OCI-LY7 (cell line): ENCODE measurements at places on chromosomes 1 and 21.

DNA sequence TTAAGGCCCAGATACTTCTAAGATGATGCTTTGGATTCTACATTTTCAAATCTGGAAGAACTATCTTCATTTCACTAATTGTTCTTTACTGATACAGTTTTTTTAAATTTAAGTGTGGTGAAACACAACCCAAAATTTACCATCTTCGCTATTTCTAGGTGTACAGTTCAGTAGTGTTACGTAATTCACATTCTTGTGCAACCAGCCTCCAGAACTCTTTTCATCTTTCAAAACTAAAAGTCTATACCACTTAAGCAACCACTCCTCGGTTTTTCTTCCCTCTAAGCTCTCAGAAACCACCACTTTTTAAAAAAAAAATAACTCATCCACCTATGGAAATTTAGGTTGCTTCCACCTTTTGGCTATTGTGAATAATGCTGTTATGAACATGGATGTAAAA, 220.7 kb downstream of the PDE4B start:
- DNase-seq, result no peak

DNA sequence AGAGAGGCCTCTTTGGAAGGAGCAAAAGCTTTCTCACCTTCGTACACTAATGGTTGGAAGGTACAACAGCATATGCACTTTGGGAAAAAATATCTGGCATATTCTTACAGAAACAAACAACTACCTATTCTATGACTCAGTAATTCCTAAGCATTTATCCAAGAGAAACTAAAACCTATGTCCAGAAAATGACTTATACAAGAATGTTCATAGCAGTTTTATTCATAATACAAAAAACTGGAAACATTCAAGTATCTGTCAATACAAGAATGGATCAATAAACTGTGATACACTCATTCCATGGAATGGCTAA, 8.2 kb downstream of the NBPF1 start:
- no peak for DNase-seq

DNA sequence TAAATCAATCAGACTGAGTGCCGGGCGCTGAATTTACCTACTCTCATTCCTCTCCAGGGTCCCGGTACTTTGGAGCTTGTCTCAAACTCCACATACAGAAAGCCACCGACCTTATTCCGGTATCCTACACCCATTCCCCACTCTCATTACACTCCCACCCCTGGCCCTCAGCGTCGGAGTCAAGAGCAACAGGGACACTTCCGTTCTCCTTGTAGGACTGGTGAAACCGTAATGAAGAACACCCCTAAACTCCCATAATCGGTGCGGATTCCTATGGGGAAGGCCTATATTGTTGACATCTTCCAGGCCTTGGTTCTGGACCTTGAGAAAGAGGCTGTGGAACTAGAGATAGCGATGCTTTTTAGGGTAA, 798 bp downstream of the ZBED6 start:
- no peak for DNase-seq

- no peak for DNase-seq
Measured at GRCh38 chr1:39890880-39891279, 7.6 kb upstream of the TRIT1 start.

GRCh38 chr21:44684483-44684882, 2.5 kb upstream of the KRTAP12-1 start:
- no peak for DNase-seq

GRCh38 chr1:109373126-109373525, 24.6 kb downstream of the SORT1 start:
- no peak for DNase-seq

- no peak for DNase-seq
Measured at GRCh38 chr1:51345300-51345687, 14.9 kb upstream of the TTC39A start.

GRCh38 chr1:35706846-35707600, 11.7 kb downstream of the C1orf216 start:
- DNase-seq, result no peak

- DNase-seq, result no peak
Measured at GRCh38 chr1:75423616-75424015, 187.3 kb downstream of the SLC44A5 start.

- no peak for DNase-seq
Measured at GRCh38 chr1:95701450-95702173, 467.6 kb downstream of the RWDD3 start.

- no peak for DNase-seq
Measured at GRCh38 chr1:223161321-223161720, 18.3 kb upstream of the TLR5 start.

DNA sequence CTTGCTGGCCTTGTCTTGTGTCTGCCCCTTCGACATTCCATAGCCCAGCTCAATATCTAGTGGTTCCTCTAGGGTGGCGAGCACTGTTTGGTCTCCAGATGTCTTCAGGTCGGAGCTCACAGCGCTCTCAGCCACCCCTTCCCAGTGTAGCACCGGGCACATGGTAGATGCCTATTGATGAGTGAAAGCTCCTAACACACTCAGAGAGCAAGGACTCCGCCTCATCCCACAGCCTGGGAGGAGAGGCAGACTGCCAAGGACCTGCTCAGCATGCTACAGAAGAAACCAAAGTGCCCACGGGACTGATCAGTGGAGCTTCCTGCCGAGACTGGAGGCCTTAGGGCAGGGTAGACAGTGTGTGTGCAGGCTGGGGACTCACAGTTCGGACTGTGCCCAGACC, 10.9 kb downstream of the PCSK9 start:
- no peak for DNase-seq

GRCh38 chr1:18237371-18237770, 129.8 kb downstream of the IGSF21 start:
- DNase-seq, result no peak

DNA sequence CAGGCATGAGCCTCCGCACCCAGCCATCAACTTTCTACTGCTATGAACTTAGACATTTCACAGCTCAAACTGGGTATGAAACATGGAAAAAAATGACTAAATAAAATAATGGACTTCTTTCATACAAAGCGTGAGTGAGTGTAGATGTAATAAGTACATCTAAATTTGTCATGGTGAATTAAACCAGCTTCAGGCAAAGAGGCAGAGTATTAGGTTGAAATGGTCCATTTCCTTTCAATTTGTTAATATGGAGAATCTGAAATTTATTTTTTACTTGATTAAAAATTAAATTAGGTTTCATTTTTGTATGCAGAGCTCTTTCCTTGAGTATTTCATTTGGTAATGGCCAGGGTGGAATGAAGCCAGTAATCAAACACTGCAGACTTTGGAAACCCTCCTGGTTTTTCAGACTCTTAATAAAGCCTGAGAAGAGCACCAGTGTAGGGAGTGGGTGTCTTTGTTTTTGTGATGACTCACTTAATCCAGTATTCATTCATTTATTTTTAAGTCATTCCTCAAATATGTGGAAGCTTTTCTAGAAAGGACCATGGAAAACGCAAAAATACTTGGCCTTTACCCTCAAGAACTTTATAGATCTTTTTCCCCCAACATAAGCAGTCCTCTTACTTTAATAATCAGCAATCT, 49.2 kb downstream of the ALG14 start:
- DNase-seq, result no peak
